Progenitor cell of endocrine pancreas (in vitro differentiated cells): ENCODE measurements at places on chromosomes 3 and 15.

DNA sequence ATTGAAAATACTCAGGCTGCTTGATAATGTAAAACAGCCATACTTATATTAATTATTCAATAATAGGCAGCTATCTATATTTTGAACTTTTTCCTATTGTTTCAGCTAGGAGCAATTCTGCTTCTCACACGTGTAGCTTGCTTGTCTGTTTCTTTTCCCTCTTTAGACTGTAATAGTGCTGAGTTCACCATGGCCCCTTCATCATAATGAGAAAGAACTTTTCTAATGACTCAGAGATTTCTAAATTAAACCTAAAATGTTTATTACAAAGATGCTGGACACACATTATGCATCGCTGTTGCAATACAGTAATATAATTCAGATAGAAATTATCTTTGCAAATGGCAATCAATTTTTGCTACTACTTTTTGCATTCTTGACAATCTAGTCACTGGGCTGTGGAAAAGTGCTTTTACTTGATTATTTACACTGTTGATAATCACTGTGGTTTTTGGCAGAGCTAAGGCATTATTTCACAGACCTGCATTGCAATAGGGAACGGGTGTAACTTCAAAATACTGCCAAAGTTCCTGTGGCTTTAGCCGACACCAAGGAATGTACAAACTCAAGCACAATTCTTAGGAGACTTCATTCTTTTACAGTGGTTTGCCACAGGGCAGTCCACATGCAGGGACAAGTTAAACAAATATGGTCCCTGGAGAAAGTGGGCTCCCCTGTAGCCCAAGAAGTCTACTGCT lies 281.0 kb upstream of the TBL1XR1 start:
- no peak for DNase-seq

- no peak for DNase-seq
Observed at GRCh38 chr15:71133747-71134472, 18.6 kb downstream of the THSD4 start.

- no peak for DNase-seq
Observed at GRCh38 chr3:70963431-70964275, 619.9 kb downstream of the FOXP1 start.

- DNase-seq, result no peak
Observed at GRCh38 chr3:45130476-45130875, 15.7 kb downstream of the CDCP1 start.

DNA sequence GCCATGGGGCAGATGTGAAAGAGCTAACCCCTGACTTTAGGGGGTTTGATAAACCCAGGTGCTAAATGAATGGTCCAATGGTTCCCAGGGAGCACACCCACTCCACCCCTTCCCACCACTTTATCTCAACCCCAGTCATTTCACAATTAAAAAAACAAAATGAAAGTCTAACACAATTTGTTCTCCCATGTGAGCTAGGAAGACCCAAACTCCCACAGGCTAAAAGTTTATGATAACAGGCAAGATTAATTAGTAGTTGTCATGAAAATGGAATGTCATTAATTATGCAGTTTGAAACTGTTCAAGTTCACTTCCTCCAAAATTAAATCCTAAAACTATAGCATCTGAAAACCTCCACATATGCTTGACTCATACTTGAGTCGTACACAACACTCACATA lies 63.3 kb upstream of the TPM1 start:
- no peak for DNase-seq

GRCh38 chr3:105806359-105806758 lies 62.5 kb downstream of the CBLB start:
- DNase-seq, result no peak
